ENCODE measurements at places on chromosomes 2 and 18.

DNA sequence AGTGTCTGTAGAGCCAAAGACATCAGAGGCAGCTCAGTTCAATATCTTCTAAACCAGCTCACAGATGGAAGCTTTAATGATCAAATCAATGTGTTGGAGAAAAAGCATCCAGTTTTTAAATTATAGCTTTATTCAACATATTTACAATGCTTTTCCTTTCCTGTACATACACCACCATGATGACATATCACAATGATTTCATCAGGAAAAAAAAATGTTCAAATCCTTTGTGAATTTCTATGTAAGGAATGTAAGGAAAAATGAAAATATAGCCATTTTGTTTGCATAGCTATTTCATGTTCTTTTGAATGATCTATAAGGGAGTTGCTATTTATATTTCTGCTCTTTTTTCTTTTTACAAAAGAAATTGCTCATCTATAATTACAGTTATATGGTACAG lies 134.7 kb upstream of the CDH20 start:
- no peak for DNase-seq

DNA sequence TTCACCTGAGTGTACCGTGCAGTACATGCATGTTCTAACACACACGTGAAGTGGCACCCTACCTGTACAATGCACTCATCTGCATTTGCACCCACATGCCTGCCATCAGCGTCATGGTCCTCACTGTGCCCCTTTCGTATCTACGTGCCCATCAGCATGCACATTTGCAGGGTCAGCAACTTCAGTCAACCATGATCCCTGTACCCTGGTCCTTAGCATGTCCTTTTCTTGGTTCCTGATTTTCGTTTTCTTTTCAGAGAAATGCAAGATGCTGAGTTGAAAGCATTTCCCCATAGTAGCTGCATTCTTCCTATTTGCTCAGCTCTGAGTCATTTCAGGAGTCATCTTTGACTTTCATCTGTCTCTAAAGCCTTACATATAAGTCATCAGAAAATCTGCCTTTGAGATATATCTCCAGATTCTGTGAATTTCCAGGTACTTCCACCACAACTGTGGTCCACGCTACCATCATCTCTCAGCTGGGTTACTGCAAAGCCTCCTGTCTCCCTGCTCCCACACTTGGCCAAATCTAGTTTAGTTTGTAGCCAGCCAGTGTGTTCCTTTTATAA lies 14.7 kb upstream of the PUM2 start:
- DNase-seq: no peak

GRCh38 chr18:78517973-78518372 lies 461.6 kb upstream of the SALL3 start:
- no peak for DNase-seq

GRCh38 chr2:202608142-202608852 lies 26.5 kb upstream of the FAM117B start:
- no peak for DNase-seq

DNA sequence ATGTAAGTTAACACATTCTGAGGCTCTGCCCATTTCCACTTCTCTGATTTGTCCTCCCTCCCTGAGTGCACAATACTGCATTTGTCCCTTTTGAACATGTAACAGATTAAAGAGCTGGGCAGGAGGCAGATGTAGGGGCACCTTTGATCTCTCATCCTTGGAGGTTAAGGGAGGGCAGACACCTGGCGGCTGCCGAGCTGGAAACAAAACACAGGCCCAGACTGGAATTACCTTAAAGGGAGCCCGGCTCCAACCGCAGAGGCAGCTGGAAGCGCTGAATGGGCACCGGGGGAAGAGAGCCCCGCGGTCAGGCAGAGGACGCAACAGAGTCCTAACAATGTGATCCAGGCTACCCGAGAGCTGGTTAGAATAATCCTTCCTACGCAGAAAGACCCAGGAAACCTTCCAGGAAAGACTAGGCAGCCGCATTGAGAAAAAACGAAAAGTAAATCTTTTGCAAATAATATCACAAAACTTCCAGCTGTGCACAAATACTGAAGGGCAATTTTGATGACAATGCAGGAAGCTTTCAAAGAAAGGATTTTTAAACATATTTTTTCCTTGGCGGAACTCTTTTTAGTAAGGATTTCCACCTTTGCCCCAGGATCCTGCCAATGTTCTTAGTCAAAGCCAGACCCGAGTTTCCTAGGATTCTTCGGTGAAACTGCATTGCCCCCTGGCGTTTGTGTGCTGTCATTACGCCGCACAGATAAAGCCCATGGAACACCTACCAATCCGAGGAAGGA lies 216.0 kb downstream of the TGIF1 start:
- peak; percentile 96 for DNase-seq

Data from eye (tissue), 1 donor.